Lung microvascular endothelial cell (primary cell): ENCODE measurements at places on chromosomes 7 and 10.

DNA sequence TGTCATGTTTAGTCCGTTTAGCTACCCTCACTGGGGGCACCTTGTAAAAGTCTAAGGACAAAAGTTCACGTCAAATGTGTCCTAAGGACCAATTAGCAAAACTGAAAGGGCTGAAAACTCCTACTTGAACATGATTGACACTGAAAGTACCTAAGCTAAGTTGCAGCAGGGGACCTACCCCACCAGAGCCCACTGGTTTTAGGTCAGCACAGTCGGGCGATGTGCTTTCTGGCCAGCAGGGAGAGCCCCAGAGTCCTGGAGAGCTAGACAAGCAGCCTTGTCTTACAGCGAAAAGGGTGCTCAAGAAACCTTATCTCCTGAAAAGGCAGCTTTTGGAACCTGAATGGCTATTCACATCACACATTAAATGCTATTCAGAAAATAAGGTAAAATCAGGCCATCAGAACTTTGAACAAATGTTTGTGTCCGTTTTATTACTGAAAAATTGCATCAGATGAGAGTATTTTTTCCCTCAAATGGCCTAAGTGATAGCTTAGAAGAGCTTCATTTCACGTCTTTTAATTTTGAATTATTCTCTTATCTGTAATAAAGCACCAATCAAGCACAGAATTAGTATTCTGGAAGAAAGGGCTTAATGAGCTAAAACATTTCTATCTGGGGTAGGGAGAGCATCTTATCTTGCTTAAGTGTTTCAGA is 52.2 kb upstream of the MKI67 start:
- DNase-seq, result peak; percentile 44

DNA sequence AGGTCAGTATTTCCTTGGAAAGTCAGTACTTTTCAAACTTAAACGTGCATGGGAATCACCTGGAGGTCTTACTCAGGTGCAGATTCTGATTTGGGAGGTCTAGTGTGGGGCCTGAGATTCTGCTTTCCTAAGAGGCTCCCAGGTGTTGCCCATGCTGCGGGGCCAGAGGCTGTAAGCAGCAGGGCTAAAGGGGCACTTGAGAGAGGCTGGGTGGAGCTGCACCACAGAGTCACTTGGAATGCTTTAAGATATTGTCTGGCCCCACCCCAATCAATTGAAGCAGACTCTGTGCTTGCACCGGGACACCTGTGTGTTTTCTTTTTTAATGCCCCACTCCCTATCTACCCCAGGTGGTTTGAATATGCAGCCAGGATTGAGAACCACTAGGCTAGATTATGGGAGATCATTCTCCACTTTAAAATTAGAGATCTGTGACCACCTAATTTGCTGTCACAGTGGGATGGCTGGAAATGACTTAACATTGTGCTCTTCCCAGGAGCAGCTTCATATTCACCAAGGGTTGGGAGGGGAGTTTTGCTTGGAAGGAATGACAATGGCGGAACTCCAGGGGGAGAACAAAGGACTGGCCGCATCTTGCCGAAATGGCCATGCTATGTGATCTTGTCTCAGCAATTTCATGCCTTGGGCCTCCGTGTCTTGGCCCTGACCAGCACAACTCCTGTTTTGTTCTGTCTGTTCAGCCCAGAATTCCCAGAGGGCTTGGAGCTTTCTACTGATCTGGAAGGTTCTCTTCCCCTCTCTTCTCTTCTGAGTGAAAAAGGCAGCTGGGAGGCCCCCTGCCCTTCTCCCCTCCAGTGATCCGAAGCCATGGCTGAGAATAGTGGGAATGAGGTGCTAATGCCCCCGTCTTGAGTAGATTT is 80.2 kb downstream of the FAM241B start:
- no peak for DNase-seq

- DNase-seq, result no peak
Observed at GRCh38 chr7:98105942-98106544, 619 bp upstream of the LMTK2 start.

DNA sequence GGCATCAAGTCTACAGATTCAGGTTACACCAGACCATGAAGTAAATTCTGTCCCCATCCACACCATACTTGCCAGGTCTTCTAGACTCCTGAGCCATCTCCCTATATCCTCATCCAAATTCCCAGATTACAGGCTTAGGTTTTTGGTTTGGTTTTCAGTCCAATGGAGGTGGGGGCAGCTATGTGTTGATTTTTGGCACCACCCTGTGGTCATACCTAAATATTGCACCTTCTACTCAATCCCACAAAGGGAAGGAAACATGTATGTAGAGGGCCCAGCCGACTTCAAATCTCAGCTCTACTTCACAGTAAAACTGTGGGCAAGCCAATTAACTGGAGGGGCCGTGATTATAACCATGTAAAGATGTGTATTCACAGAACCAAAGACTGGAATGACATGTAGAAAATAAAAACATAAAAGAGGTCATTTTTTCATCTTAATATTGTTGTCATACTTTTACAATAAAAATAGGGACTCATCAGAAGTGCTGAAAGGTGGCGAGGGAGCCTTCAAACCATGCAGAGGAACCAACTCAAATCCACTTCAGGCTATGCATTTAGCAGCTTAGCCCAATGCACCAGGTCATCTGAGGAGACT is 19.8 kb downstream of the ERCC6 start:
- DNase-seq, result peak; percentile 63

- no peak for DNase-seq
Observed at GRCh38 chr7:1923409-1924257, 253.6 kb downstream of the ELFN1 start.
